ENCODE measurements at places on chromosomes 2 and 18. TPM values are rescaled to one million over a fixed set of nuclear protein-coding genes. Genes with fewer than 3 reads are reported as not detected.

Gene FAM237A
- not detected for total RNA-seq

Gene C2orf66
- not detected for total RNA-seq

Gene CHMP1B
- total RNA-seq, result 49.8 TPM

Gene GGCX
- total RNA-seq, result 36.8 TPM

Gene OTOF
- 0.14 TPM for total RNA-seq

Gene ITGB1BP1
- total RNA-seq, result 30.7 TPM

Gene ASB18
- not detected for total RNA-seq

Gene FAM110C
- 0.15 TPM for total RNA-seq

Gene DCDC2C
- total RNA-seq, result not detected

Gene REEP1
- total RNA-seq, result 1.8 TPM

Gene FAHD2A
- total RNA-seq, result 15.5 TPM

Gene EVA1A
- 13.8 TPM for total RNA-seq

Gene RNF125
- 0.29 TPM for total RNA-seq

Gene SMARCAL1
- 11.5 TPM for total RNA-seq

Gene GALR1
- under 0.01 TPM for total RNA-seq

Data from H4 (cell line).